NCI-H2227 treated with DMSO at 0.1 percent for 48 hours (cell line): ENCODE measurements at places on chromosomes 5 and 9.

- DNase-seq: no peak
These were observed 194.3 kb upstream of the TRPC7 start for GRCh38 chr5:136559651-136560050.

- DNase-seq: no peak
These were observed 39.0 kb upstream of the HOMER1 start for GRCh38 chr5:79552984-79553383.

DNA sequence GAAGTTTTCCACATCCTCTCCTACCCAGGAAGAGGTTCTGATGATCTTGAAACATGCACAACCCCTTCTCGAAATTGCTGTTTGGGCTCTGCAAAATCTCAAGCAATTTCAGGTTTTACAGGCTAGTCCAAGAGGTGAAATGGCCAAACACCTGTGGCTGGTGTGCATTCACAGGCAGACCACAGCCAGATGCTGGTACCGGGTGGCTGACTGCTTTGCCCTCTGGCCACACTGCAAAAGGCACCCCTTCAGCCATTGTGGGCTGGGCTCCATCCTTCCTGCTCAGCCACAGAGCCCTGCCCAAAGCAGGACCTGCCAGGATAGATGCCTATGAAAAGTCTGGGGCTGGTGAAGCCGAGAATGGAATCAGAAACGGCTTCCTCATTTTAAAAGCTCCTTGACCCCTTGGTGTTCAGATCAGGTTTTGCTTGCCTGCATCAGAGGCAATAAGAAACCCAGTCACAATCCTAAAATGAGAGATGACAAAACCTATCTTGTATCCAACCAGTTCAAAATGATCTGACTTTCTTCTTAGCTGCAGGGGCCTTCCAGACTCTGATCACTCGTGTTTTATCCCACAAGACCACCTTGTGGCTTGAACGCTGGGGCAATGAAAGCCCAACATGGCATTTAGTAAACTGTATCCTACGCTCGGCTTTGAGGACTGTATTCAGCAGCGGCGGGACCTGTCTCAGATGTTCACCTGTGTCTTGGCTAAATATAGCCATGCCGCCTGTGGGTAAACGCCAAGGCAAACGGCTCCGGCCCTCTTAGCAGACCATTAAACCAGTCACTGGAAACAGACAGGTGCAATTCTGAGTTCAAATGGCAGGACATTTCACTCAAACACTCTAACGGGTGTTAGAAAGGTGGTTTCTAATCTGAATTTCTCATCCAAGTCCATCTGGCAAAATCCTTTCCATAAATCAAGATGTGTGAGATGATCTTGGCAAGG, 49.6 kb downstream of the EPB41L4B start:
- no peak for DNase-seq

DNA sequence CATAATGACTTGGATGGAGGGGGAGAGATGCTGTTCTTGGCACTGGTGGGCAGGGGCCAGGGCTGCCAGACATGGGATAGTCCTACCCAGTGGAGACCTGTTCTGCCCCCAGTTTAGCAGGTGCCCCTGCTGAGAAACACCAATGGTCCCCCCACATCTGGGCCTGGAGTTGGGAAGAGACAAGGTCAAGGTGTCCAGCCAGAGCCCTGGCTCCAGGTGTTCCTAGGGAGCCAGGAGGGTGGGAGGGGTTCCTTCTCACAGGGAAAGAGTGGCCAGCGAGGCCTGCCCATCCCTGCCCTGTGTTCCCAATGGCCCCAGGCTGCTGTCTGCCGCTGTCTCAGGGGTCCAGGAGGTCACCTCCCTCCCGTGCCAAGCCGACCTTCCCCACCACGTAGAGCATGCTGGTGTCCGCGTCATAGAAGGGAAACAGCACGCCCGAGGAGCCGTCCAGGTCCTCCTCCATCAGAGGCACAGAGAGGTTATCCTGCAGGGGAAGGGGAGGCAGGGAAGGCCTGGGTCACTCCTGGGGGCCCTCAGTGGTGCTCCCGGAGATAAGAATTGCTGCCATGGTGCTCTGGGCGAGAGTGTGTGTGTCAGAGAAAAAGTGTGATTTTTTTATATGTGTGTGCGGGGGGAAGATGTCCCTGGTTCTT, 11.7 kb upstream of the TRIM14 start:
- DNase-seq: no peak

- no peak for DNase-seq
These were observed 230.6 kb downstream of the FSTL4 start for GRCh38 chr5:133381571-133382365.

GRCh38 chr9:115671236-115671962, 482.2 kb upstream of the PAPPA start:
- DNase-seq: no peak

GRCh38 chr5:55364537-55365055, 56.8 kb downstream of the MTREX start:
- DNase-seq: no peak

DNA sequence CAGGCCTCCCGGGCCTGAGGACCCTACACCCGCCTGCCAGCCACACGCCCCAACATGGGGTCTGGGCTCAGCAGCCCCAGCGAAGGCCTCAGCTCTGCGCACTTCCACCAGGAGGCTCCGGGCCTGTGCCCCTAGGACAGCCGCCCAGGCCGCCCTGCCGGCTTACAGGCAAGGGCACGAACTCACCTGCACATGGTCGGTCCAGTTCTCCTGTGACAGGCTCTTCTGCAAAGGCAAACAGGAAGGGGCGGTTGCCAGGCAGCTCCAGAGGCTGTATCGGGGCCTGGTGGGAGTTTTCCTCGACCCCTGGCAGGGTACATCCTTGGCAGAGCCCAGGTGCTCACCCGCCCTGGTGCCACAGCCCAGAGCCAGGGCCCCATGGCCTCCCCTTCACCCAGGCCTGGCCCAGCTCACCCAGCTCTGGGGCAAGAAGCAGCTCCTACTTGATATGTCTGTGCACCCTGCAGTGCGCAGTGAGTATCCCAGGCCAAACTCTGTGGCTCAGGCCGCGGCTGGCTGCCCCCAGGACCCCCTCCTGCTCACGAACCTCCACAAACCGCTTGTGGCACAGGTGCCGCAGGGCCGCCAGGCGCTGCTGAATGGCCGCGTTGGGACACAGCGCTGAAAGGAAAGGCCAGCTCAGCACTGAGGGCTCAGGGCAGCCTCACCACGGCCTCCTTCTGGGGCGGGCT, 52.2 kb upstream of the NRARP start:
- no peak for DNase-seq

DNA sequence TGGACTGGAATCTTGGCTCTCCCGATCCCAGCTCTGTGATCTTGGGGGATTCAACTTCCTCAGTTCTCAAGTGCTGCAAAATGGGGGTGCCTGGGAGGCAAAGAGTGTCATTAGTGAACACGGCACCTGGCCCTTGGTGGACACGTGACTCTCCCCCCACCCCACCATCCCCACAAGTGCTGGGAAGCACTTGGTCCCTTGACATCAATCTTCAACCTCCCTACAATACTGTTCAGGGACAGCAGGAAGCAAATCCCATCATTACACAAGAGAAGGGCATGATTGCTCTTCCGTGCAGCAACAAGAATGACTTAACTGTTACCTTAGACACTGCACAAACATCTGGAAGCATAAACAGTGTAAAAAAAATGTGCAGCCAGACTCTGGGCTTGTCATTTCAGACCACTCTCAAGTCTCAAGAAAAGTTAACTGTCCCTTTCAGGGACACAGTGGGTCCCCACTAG, 61.4 kb downstream of the PSMB7 start:
- peak; percentile 3 for DNase-seq

DNA sequence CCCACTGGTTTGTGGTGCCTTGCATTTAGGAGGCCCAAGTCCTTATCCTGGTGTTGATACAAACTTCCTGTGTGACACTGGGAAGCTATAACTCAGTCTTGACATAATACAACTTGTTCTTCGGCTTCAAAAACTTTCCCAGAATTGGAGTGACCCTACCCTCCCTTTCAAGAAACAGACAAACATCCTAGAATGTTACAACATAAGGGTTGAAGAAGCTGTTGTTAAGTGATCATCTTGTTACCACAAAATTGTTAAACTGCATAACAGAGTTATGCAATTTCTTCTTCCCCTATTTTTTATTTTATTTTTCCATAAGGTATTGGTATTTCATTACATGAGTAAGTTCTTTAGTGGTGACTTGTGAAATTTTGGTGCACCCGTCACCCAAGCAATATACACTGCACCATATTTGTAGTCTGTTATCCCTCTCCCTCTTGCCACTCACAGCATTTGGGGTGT, 21.3 kb downstream of the TLR4 start:
- no peak for DNase-seq

DNA sequence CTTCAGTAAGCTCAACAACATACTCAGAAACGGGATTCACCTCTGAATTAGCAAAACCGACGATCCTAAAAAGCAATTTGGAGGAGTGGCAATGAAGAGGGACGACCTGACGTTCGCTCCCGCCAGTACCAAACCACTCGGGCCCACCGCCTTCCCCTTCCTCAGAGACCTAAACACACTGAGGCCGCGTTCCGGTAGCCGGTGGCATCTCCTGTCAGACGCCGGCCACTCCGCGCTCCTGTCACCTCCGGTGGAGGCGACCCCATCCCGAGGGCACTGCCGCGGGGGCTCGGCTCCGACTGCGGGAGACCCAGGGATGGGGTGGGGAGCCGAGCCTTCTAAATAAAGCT, 617 bp downstream of the PPP6C start:
- peak; percentile 0 for DNase-seq

- DNase-seq: no peak
These were observed 172.9 kb upstream of the NREP start for GRCh38 chr5:111929867-111930266.

- DNase-seq: no peak
These were observed 17.1 kb downstream of the C9orf43 start for GRCh38 chr9:113427629-113428028.

DNA sequence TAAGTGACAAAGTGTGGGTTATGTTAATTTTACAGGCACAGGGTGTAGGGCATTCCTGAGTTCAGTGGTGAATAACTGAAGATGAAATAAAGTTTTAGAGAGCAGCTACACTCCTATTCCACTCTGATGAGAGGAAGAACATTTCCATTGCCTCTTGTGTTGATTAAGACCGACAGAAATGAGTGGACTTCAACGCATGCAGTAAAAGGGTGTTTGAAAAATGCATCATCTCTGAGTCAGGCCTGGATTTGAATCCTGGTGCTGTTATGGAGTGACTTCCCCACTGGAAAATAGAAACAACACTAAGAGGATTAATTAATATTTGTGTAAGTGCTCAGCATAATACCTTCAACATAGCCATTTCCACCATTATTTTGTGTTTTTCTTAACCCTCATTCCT, 86.3 kb downstream of the PRR16 start:
- DNase-seq: no peak

- no peak for DNase-seq
These were observed 148.5 kb upstream of the ALDH1B1 start for GRCh38 chr9:38243993-38244392.

DNA sequence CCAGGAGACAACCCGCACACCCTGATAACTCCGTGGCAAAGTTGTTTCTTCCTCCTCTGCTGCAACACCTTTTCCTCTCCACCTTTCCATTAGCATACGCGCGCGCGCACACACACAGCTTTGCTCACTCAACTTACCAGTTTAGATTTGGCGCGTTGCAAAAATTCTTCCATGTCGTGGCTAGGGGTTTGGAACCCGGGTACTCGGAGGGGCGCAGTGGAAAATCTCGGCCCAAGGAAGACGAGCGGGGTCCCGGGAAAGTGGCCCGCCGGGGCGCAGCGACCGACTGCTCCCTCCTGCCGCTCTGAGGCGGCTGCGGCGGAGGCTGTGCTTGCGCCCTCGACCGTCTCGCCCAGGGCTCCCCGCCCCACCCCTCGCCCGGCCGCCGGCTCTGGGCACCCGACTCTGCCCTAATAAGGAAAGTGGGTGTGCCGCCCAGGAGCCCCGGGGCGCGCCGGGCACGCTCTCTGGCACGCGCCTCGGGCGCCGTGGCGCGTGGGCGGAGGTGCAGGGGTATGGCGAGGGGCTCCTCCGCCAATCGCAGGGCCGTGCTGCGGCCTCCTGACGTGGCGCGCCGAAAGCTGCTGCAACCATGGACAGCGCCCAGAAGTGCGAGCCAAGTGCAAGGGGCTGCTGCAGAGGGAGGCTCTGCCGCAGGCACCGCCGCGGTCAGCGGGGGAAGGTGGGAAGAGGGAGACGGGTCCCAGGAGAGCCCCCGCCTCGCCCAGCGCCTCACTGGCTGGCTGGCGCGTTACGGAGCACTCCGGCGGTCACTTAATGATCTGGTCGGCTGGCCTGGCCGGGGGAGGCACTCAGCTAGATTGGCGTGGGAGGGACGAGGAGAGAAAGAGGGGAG, at the start of gene PRUNE2:
TSS of gene PRUNE2 (minus strand) at position 324 of the 856 bp plus-strand sequence. CDS start at position 173, 151 bp downstream.
- DNase-seq: peak; percentile 55

- no peak for DNase-seq
These were observed 37.5 kb downstream of the MTREX start for GRCh38 chr5:55345327-55345726.

DNA sequence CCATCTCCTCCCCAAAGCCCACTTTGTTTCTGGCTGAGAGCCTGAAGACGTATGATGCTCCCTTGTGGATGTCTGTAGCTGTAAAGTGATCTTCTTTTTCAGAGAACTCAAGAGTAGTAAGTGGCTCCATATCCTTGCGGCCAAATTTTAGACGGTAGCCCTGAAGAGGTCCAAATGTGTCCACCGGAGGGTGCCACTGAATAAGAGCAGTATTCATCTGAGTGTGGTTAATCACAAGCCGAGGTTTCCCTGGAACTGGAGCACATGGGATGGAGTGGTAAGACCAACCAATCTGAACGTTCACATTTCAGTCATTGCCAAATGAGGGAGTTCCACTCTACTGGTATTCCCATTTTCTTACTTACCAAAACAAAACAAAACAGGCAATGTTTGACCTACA, 686.5 kb upstream of the DMAC1 start:
- no peak for DNase-seq

- no peak for DNase-seq
These were observed 85.3 kb upstream of the SARDH start for GRCh38 chr9:133823189-133824105.

GRCh38 chr5:153456993-153457392, 33.5 kb upstream of the GRIA1 start:
- DNase-seq: no peak

- no peak for DNase-seq
These were observed 27.3 kb downstream of the AFAP1L1 start for GRCh38 chr5:149298842-149299404.

DNA sequence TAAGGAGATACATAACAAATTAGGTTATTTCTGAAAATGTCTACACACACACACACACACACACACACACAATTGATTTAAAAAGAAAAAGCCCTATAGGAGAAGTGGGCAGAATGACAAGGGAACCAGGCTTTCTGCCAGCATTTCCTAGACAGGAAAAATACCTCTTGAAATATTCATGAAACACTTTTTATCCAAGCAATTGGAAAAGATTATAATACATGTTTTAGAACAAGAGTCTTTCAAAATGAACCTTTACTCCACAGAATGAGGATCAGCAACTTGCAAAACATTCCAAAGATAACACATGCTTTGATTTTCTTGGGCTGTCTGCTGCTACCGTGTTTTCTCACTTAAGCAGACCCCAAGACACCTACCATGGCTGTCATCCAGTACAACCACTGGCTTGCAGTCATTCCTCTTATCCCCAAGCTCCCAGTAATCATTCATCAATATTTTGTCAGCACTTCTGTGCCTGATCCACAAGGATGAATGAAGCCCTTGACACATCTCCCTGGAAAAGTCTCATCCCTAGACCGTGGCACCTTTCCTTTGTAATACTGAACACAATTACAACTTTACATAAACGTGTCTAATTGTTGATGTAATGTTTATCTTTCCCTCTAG, 717.1 kb upstream of the ZNF608 start:
- no peak for DNase-seq
